Activated CD4-positive, alpha-beta T cell treated with anti-CD3 and anti-CD28 coated beads, Interleukin-10, Interleukin-2, amounts not matched to agents 100 ng/mL and 50 ng/mL, durations not matched to agents 16 hours and 8 hours (primary cell): ENCODE measurements at places on chromosomes 3 and 15.

GRCh38 chr3:197810901-197811300 is 19.8 kb downstream of the LRCH3 start:
- DNase-seq = no peak

GRCh38 chr3:184816614-184817013 is 4.6 kb downstream of the VPS8 start:
- DNase-seq = no peak

GRCh38 chr3:10310578-10310977 is 10.3 kb downstream of the SEC13 start:
- no peak for DNase-seq

DNA sequence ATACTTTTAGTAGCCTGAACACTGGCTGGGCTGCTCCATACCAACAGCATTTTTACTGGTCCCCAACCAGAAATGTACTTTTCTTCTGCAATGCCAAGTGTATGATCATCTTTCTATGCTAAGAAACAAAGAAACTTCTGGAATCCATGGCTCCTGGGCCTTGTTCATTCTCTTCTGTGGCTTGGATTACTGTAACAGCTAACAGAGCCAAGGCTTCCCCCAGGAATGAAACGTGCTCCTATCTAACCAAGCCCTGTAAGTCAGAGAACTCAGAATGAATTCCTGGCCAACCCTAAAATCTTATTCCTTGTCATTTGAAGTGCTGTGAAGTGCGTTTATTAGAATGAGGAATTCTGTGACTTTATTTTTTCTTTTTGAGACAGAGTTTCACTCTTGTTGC is 102.9 kb upstream of the RAD18 start:
- DNase-seq = no peak
